ENCODE measurements at places on chromosomes 2 and 18.

DNA sequence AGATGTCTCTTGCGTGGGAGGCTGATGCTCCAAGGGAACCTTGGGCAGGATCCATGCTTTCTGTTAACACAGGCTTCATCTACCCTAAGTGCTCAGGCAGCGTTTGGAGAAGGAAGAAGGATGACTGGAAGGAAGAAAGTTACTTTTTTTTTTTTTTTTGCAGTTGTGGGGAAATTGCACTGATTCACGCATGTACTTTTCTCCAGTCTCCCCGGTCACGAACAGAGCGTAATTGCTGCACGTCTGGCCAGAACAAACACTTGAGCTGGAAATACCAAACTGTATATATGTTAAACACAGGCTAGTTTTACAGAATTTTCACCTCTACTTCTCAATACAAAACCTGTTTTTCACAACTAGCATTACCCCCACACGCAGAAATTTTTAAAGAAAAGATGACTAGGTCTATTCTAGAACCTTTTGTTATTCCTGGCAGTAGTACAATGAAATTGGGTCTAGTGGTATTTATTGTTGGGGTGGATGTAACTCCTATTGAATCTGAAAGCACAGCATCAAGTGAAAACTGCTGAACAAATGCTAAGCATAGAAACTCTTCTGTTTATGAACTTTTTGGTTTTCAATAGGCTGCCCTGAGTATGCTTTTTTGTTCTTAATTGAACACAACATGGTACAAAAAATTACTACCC, 9.3 kb upstream of the SCYGR5 start:
- no peak for DNase-seq

DNA sequence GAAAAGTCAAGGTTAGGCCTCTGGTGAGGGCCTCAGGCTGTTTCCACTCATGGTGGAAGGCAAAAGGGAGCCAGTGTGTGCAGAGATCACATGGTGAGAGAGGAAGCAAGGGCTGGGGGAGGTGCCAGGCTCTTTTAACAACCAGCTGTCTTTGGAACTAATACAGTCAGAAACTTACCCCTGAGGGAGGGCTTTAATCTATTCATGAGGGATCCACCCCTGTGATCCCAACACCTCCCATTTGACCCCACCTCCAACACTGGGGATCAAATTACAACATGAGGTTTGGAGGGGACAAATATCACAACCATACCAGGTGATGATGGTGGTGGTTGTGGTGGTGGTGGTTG, 10.9 kb downstream of the POLI start:
- DNase-seq = no peak

- no peak for DNase-seq
These were observed 100.2 kb downstream of the ATAD2B start for GRCh38 chr2:23826771-23827170.

- no peak for DNase-seq
These were observed 295.1 kb downstream of the ASXL3 start for GRCh38 chr18:33873112-33873511.

GRCh38 chr2:215738351-215738750, 275.0 kb downstream of the MREG start:
- no peak for DNase-seq

- no peak for DNase-seq
These were observed 11.8 kb downstream of the MYO3B start for GRCh38 chr2:170189757-170190156.

- DNase-seq = no peak
These were observed 145.0 kb downstream of the CLIP4 start for GRCh38 chr2:29260142-29260772.

GRCh38 chr2:54675738-54676137, 47.7 kb upstream of the EML6 start:
- DNase-seq = no peak

DNA sequence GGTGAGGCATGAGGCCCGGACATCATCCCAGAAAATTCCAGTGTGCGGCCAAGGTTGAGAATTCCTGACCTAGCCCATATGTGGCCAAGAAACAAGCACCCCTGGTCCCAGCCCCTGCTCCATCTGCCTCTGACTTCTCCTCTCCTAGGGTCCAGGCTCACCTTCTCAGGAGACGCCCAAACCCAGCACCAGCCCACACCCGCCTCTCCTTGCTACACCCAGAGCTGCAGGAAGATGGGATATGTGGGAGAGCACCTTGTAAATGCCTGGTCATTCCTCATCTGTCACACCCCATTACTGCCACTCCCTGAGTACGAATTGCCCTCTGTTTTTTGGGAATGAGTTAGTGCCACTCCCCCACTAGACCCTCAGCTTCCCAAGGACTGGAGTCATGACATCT, 7.3 kb upstream of the ATP6V1B1 start:
- DNase-seq = no peak

GRCh38 chr2:20615068-20615465, 35.8 kb downstream of the HS1BP3 start:
- no peak for DNase-seq

GRCh38 chr2:18551623-18552022, 8.8 kb downstream of the RDH14 start:
- DNase-seq = no peak

DNA sequence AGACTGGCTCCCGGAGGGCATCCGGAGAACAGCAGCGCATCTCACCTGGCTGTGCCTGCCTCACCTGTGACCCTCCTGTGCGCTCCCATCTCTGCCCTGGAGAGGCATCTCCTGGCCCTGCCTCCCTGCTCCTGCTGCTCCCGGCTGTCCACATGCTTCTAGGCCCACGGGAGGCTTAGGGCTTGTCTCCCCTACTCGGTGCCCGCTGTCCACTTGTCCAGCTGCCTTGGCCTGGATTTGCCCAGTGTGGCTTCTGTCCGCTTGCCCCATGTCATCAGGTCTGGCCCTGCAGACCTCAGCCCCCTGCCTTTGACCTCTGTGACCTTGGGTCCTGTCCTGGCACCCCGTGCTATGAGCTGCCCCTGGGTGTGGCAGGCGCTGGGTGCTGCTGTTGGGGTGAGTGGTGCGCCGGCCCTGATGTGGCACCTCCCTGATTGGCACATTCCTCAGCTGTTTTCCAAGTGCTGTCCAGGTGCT, 4.5 kb downstream of the BOK start:
- DNase-seq = no peak

DNA sequence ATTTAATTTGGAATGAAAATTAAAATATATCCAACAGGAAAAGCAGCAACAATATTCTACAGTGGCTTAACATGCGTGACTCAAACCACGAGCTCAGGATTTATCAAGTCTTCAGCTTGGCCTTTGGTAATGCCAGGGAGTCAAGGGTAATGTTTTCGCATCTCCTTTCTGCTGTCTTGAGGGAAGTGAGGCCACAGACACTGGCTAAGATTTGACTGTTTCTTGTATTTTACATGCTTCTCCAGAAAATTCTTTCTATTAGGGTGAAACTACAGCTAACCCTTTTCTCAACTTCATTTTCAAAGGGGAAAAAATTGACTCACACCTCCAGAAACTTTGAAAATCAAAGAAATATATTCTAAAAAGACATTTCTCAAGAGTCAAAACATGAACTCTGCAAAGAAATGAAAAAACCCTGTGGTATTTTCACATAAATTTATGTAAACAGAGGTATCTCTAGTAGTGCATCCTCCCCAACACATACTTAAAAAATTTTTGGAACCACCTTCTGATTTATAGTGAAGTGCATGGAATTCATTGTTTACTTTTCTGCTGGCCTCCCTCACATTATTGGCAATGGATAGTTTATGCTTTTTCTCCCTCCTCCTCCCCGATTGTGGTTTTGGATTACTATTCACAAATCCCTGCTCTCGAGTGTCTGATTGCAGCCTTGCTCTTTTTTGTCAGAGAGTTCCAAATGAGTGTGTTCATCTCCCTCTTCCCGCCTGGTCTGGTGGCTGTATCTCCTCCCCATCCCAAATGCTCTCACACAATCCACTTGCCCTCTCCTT, 48.7 kb downstream of the DPP4 start:
- DNase-seq = no peak

GRCh38 chr18:801137-801536, 10.9 kb downstream of the YES1 start:
- no peak for DNase-seq

DNA sequence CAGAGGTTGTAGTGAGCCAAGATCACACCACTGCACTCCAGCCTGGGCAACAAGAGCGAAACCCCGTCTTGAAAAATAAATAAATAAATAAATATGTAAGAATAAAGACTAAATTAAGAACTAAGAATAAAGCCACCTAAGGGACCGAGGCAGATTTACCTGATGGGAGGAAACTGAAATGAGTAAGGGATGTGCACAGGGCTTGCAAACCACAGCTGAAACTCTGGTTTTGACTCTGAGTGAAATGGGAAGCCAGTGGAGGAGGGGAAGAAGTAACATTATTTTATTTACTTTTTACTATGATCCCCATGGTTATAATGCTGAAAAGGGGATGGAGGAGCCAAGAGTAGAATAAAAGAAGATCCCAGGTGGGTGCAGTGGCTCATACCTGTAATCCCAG, 107.3 kb downstream of the CABYR start:
- DNase-seq = no peak

GRCh38 chr2:38508311-38509039, 94.3 kb downstream of the HNRNPLL start:
- peak; percentile 70 for DNase-seq

GRCh38 chr2:149467436-149467835, 120.1 kb downstream of the MMADHC start:
- DNase-seq = no peak

DNA sequence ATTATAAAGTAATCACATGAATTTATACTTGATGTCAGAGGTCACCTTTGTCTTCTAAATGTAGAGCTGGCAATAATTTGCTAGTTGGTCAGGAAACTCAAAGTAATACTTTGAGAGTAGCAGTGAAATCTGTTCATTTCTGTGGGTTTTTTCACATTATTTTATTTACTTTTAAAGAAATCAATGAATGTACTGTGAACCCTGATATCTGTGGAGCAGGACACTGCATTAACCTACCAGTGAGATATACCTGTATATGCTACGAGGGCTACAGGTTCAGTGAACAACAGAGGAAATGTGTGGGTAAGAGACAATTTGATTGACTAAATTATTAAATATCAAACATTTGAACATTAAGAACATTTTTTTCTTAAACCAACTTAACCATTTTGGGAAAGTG, 203.0 kb upstream of the RASGRP3 start:
- no peak for DNase-seq

DNA sequence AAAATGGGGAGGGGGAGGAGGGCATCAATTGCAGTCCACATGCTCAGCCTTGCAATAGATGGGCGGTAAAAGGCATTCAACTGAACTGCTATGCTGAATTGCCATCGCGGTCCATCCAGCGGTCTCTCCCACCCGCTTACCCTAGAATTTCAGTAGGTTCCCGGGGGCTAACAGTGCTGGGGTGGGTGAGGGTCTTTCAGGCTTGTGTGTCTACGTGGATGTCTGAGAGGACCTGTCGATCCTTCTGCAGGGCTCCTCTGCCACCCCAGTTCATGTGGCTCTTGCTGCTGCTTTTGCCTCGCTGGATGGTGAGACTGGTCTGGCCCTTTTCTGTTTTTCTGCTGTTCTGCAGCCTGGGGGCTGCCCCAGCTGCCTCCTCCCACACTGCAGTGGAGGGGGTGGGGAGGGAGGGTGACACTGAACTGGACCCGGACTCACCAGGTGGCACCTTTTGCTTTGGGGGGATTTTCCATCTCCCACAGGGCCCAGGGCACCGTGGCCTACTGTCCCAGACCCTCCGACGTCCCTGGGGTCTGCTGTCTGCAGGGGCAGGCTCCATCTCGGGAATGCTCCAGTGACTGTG, 14.1 kb downstream of the ACKR3 start:
- no peak for DNase-seq

DNA sequence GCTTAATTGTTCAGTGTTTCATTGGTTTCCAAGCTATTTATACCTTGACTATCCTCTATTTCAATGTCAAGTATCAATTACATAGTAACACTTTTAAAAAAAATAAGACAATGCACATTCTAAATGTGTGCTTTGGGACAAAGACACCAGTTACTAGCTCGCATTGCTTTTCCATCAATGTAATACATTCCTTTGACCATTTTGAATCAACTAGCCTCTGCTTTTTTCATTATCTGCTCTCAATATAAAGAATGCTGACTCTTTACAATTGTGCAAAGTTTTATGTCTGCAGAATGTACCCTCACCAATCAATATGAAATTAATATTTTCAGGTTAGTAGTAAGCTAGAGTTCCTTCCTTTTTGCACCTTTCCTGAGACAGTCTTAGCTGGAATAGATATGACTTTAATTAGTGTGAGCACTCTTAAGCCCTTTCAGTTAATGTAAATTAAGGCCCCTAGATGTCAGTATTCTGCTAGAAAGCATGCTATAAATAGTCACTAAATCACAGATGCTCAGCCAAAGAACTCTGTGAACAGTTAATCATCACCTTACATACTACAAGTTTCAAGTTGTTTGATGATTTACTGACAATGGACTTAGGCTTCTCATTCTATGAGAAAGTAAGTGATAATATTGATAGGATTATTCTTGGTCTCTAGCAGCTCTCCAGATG, 413.6 kb downstream of the PTH2R start:
- no peak for DNase-seq
